Right renal cortex interstitium (tissue), 3 donors: ENCODE measurements at places on chromosomes 5 and 9. TPM values are rescaled to one million over a fixed set of nuclear protein-coding genes. Genes with fewer than 3 reads are reported as not detected.

DNA sequence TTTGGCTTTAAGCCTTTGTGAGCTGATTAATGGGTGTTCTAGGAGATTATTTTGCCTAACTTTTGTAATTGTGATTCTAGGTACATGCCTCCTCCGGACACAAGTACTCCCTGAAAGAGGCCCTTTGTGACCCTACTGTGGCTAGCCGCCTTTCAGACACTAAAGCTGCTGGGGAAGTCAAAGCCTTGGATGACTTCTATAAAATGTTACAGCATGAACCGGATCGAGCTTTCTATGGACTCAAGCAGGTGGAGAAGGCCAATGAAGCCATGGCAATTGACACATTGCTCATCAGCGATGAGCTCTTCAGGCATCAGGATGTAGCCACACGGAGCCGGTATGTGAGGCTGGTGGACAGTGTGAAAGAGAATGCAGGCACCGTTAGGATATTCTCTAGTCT lies 13.6 kb downstream of the ITGA1 start:
- DNase-seq: no peak

Gene RIMOC1
- polyA plus RNA-seq: 31.4 TPM

GRCh38 chr5:109605207-109605730 lies 84.5 kb upstream of the MAN2A1 start:
- DNase-seq: no peak

DNA sequence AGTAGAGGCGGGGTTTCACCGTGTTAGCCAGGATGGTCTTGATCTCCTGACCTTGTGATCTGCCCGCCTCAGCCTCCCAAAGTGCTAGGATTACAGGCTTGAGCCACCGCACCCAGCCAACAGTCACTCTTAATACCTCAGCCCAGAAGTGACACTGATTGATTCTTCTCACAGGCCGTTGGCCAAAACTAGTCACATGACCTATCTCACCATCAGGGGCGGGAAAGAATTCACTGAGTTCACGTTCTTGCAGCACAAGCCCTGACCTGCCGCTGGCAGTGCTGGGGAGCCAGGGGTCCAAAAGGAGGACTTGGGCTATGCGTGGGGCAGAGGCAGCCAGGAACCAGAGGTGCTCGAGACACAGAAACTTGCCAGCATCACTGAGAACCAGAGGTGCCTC lies 55.0 kb upstream of the CPLX2 start:
- no peak for DNase-seq

- DNase-seq: no peak
Measured at GRCh38 chr5:43412644-43413043, 453 bp upstream of the CCL28 start.

DNA sequence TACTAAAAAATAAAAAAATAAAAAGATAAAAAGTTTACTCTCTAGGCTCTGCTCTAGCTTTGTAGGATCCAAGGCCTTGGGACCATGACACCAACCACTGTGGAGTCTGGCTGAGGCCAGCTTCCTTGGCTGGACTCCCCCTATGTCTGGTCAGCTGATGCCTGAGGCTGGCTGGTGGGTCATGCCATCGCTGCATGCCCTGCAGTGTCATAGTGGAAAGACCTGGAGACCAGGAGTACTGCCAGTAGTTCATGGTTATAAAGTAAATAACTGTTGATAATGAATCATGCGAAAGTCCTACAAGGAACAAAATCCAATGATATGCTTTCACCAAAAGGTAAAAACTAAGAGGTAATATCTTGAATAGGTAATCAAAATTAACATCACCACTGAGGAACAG lies 43.2 kb downstream of the GARNL3 start:
- DNase-seq: no peak
